Muscle of leg (tissue), 16 donors: ENCODE measurements at places on chromosomes 1 and 21. TPM values are rescaled to one million over a fixed set of nuclear protein-coding genes. Genes with fewer than 3 reads are reported as not detected.

CD58 gene
- 14.8 TPM for total RNA-seq

HMCN1 gene
- 11.6 TPM for total RNA-seq

PTPRC gene
- total RNA-seq: 4.7 TPM

DNA sequence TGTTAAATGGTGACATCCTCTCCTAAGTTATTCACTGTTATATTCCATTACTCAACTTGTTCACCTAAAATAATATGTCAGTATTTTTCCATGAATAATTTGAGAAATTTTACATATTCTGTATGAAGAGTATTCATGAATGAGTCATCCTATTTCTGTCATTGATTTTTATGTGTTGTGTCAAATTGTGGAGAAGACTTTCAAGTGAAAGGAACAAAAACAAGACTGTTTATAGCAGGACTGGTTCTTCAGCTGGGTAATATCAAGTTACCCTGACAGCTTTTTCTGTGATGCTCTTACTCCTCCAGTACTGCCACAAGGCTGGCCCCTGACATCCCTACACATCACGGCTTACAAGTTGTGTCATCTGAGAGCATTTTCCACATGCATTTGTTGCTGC is 847.7 kb downstream of the NCAM2 start:
- H3K4me3 ChIP-seq: no peak overlapping the region
- no peaks in the 10 kb centered on the region for H3K4me1 ChIP-seq
- no peak overlapping the region for H3K27ac ChIP-seq
- no peaks in the 10 kb centered on the region for H3K27me3 ChIP-seq
- H3K36me3 ChIP-seq: no peaks in the 10 kb centered on the region

- no peak overlapping the region for H3K4me3 ChIP-seq
Observed at GRCh38 chr1:165703648-165704047, 5.3 kb upstream of the ALDH9A1 start.

FMN2 gene
- total RNA-seq: 0.27 TPM

C8B gene
- not detected for total RNA-seq

DNA sequence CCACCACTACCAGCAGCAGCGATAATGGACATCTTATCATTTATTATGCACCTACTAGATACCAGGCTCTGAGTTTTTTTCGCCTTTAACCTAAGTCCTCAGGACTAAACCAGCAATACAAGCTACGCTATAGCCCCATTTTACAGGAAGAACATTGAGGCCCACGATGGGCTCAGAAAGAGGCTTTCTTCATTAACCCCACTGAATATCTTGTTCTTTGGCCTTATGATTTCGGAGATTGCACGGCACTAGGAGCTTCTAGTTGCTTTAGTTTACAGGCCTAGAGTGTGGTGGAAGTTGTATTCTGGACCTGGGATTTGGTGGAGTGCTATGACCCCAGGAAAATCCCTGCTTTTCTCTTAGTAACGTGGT is 1.5 kb downstream of the SESN2 start:
- H3K27me3 ChIP-seq: peaks cover 5% of the 10 kb centered on the region
- H3K27ac ChIP-seq: no peak overlapping the region
- peaks cover 9% of the 10 kb centered on the region for H3K4me1 ChIP-seq
